ENCODE measurements at places on chromosomes 7 and 10.
A peak's percentile ranks its signal among the peaks of the same experiment; 100 is the strongest.

- DNase-seq = peak; percentile 70
Measured at GRCh38 chr10:43846187-43846680, 197.6 kb upstream of the ZNF32 start.

DNA sequence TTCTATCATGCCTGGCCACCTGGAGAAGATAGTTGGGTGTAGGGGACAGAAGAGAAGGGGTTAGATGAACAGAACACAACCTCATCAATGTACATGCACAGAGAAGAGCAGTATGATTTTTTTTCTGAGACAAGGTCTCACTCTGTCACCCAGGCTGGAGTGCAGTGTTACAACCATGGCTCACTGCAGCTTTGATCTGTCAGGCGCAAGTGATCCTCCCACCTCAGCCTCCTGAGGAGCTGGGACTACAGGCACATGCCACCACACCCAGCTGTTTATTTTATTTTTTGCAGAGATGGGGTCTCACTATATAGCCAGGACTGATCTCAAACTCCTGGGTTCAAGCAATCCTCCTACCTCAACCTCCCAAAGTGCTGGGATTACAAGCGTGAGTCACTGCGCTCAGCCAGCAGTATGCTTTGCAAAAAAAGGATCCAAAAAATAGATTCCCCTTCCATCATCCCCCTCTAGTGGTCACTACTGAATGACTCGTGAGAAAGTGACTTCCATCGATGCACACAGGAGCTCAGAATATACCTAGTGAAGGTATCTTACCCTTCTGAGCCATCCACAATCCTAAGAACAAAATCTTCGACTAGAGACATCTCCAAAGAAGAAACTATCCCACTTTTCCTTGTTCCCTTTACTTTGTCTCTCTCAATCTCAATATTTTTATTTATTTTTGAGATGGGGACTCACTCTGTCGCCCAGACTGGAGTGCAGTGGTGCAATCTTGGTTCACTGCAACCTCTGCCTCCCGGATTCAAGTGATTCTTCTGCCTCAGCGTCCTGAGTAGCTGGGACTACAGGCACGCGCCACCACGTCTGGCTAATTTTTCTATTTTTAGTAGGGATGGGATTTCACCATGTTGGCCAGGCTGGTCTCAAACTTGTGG lies 21.0 kb downstream of the ZCWPW1 start:
- peak; percentile 89 for DNase-seq

- DNase-seq = peak; percentile 51
Measured at GRCh38 chr7:156722043-156722826, 81.7 kb downstream of the RNF32 start.

- peak; percentile 98 for DNase-seq
Measured at GRCh38 chr7:33774762-33775523, 130.4 kb upstream of the BMPER start.

DNA sequence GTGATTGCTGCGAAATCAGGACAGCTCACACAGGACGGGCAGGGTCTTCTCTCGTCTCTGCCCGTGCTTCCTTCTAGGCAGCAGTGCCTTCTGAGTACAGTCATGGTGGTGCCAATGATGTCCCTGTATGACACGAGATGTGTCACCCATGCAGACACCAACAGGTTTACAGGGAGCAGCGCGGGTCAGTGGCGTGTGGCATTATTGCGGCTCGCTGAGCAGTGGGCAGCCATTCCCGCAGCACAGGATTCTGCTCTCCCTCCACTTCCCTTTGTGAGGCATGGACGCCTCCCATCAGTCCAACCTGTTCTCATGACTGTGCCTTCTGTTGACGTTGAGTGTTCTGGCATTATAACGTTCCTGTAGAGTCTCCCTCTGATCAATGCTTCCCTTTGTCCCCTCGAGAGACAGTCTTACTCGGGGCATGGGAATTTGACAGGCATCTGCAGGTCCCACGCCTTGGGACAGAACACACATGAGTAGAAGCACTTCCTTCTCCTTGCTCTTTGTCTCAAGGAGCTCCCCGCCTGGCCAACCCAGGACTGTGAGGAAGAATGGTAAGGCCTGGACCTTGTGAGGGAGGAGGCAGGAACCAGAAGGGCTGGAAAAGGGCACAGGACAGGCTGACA lies 219.5 kb downstream of the PAXIP1 start:
- DNase-seq = no peak
